ENCODE measurements at places on chromosomes 13 and 19.

DNA sequence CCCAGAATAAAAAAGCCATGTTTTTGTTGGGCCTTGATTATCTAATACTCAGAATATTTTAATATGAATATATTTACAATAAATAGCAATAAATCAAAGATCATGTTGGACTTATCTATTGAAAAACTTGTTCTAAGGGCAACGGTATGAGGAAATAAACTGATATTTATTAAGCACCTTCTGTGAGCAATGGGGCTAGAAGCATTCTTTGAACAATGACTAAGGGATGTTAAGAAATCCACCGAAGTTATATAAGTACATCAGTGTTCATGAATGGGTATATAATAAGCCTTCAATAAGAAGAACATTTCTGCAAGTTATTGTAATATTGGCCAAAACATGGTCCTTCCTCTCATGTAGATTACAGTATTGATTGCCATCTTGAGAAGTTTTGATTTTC, 221.8 kb downstream of the OXGR1 start:
- DNase-seq = no peak

- no peak for DNase-seq
These were observed 10.1 kb upstream of the SHISA2 start for GRCh38 chr13:26061947-26062346.

- DNase-seq = no peak
These were observed 30.8 kb upstream of the LRCH1 start for GRCh38 chr13:46521921-46522747.

DNA sequence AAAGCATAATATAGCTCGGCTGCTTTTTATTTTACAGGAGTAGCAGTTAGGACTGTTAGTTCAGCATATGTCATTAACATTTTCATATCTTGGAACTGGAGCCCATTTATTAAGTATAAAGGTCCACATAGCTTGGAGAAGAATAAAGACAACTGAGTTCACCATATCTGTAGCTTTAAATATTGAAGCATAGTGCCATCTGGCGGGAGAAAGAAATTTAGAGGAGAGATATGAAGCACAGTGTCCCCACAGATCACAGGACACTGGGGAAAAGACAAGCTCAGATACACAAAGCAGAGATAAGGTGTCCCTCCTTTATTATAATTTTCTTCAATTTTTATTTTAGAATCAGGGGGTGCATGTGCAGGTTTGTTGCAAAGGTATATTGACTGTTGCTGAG, 104.7 kb upstream of the FREM2 start:
- DNase-seq = peak; percentile 1

- DNase-seq = no peak
These were observed 172.9 kb downstream of the UGGT2 start for GRCh38 chr13:95880331-95880730.

GRCh38 chr19:10384580-10384979, 4.2 kb upstream of the TYK2 start:
- DNase-seq = no peak

DNA sequence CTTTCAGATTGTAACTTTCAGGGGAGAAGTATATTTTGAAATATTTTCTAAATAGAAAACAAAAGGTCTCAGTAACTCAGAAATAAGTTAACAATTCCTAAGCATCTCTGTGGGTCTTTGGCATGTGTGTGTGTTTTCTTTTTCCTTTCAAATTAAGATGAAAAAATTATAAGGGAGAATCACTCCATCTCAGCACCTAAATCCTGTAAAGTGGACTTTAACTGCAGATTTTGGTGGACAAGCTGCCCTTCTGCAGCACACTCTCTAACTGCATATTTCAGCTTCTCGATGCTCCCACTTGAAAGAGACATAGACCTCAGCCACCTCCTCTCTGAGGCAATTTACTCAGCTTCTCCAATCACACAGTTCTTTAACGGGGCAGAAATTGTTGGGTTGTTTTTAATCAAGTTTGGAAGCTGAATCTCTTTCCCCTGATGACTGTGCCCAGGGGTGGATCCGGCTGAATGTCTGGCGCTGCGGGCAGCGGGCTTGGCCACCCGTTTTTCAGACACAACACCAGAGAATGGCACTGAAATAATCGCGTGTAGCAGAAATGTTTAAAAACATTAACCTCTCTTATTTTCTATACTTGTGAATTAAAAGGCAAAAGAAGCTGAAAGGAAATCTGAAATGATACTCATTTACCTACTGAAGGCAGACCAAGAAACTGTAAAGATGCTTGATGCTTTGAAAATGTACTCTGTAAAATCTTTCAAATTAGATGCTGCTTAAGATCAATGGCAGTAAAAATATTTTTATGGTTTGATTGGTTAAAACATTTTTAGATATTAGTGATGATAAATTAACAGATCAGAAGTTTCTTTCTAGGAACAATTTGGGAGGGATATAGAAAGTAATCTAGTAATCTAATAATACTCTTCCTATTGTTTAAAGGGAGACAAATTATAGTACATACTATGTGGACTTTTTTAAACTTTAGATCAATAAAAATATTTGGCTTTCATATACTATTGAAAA, 12.4 kb downstream of the ZIC2 start:
- DNase-seq = no peak

GRCh38 chr19:5586300-5587070, 18.7 kb upstream of the TINCR start:
- no peak for DNase-seq

- no peak for DNase-seq
These were observed 99.3 kb downstream of the DHRS12 start for GRCh38 chr13:51704399-51705313.

- no peak for DNase-seq
These were observed 16.1 kb downstream of the LIG1 start for GRCh38 chr19:48154003-48154402.

GRCh38 chr13:74015137-74015536, 119.1 kb downstream of the KLF12 start:
- no peak for DNase-seq

DNA sequence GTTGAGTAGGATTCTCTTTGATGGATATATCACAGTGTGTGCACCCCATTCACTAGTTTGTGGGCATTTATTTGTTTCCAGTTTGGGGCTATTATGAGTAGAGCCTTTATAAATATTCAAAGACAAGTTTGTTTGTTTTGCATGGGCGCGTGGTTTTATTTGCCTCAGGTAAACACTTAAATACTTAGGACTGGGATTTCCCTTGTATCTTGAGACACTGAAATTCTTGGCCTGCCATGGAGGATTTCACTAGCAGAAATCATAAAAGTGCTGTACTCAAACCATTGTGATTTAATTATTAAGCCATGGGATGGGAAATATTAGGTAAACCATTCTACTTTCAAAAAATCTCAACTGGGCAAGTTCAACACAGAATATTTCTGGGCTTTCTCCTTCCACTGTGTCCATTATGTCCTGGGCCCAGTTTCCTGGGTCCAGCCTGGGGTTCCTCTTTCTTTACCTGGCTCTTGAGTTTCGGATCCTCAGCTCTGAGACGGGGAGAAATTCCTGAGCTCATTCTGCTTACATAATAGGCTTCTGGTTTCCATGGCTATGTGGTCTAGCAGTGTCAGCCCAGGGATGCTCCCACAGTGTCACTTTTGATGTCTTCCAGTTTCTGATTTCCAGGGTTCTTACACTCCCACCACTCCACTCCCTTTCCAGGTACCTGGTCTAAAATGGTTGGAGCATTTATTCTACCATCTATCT, 14.4 kb downstream of the MYO16 start:
- DNase-seq = no peak

- peak; percentile 57 for DNase-seq
These were observed 8.2 kb upstream of the MEIS3 start for GRCh38 chr19:47427241-47428176.

DNA sequence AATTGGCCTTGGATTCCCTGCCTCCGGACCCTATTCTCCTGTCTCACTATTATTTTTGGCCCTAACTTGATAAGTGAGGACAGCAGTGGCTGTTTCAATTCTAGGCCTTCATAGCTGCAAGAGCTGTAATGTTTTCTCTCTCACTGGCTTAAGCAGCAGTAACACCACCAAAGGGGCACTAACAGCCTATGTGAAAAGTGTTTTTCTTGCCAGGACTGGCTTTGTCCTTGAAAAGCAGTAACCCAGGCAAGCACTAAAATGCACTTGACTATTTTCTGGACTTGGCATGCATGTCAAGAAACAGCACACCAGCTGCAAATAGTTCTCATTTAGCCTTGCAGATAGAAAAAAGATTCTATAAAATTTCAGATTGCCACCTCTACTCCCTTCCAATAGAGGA, 9.3 kb upstream of the FBXL3 start:
- DNase-seq = no peak

- no peak for DNase-seq
These were observed 20.9 kb downstream of the FCHO1 start for GRCh38 chr19:17772172-17772571.

- DNase-seq = no peak
These were observed 280.6 kb downstream of the SHISA2 start for GRCh38 chr13:25771202-25771601.

- DNase-seq = no peak
These were observed 7.5 kb downstream of the F10 start for GRCh38 chr13:113129921-113130750.

- peak; percentile 30 for DNase-seq
These were observed 156.6 kb downstream of the TM9SF2 start for GRCh38 chr13:99657848-99658260.

GRCh38 chr19:52297601-52298364, 814 bp downstream of the ZNF480 start:
- no peak for DNase-seq

GRCh38 chr19:33039108-33039599, 25.5 kb downstream of the RHPN2 start:
- DNase-seq = no peak

- DNase-seq = no peak
These were observed 101.7 kb upstream of the SOX21 start for GRCh38 chr13:94813920-94814475.

GRCh38 chr19:2016041-2016807, 710 bp upstream of the BTBD2 start:
- DNase-seq = peak; percentile 41

GRCh38 chr19:15358918-15359317, 20.7 kb downstream of the AKAP8 start:
- DNase-seq = no peak

GRCh38 chr19:10501971-10502523, 1.1 kb downstream of the KEAP1 start:
- no peak for DNase-seq

GRCh38 chr13:102873653-102874052, 27.8 kb downstream of the ERCC5 start:
- DNase-seq = no peak

GRCh38 chr13:113861433-113862030, 2.3 kb downstream of the GAS6 start:
- no peak for DNase-seq

- DNase-seq = peak; percentile 44
These were observed 16.4 kb upstream of the KCNN1 start for GRCh38 chr19:17950310-17951156.

DNA sequence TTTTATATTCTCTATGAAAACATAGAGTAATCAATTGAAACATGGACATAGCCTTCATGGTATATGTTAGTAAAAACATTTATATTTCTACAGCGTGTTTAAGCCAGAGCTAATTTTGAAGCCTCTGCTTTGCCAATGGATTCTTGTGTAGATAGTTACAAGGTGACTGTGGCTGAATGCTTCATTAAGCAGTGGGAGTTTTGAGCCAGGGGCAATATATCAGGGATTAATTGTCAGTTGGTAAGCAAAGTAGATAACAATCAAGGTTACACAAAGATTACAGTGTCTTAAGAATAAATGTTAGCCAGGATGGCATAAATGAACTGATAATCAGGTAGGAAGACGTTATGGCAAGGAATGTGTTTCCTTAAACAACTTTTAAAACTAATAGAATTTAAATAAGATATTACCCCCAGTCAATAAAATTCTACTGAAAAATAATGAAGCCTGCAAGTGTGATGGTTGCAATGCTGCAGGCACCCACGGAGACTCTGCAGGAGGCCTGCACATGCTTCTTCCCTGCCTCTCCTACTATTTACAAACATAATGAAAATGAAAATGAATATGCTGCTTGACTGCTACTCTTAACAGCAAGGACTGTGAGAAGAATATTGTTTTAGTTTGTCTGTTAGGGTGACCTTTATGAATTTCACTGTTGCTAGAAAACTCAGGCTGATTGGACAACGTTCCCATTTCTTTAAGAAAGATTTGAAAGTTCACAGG, 588.5 kb downstream of the GPC5 start:
- DNase-seq = no peak

GRCh38 chr13:29108068-29108786, 288.1 kb downstream of the MTUS2 start:
- DNase-seq = no peak

DNA sequence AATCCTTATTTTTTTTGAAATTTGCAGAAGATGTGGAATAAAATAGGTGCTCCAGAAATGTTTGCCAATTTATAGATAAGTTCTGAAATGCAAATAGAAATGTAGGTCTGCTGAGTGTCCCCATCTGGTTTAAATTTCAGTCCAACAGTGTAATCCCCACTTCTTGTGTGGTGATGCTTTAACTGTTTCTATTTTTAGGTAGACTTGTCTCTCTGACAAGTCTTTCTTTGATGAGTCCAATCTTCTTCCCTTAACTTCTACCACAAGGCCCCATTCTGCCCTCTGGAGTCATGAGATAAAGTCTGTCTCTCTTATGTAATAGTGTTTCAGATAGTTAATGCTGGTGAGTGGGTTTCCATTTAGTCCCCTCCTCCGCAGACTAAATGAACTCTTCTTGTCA, 390.4 kb downstream of the RFC3 start:
- DNase-seq = no peak

GRCh38 chr19:33771384-33772101, 25.1 kb upstream of the KCTD15 start:
- peak; percentile 42 for DNase-seq

DNA sequence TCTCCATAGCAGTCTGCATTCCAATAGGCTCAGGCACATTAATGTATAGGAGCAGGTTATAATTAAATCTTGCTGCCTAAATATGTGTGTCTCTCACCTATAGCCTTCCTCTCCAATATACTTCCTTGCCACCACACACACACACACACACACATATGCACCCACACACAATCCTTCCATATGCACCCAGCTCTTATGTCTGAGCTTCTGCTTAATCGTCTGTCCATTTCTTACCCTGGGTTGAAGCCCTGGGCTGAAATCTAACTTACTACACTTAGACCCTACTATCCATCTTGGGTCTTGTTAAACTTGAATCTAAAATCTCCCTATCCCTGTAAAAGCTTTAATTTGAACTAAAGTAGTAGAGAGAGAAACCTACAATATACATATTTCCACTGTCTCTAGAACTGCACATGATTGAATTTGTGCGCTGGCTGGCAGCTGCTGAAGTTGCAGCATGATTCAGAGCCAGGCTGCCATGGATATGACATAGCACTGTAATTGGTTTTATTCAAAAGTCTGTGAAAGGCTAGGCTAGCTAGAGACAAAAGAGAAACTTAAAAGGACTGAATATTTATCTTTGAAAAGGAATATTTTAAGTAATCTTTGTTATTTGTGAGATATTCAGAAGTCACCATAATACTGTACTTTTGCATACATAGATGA, 25.7 kb upstream of the FREM2 start:
- no peak for DNase-seq

DNA sequence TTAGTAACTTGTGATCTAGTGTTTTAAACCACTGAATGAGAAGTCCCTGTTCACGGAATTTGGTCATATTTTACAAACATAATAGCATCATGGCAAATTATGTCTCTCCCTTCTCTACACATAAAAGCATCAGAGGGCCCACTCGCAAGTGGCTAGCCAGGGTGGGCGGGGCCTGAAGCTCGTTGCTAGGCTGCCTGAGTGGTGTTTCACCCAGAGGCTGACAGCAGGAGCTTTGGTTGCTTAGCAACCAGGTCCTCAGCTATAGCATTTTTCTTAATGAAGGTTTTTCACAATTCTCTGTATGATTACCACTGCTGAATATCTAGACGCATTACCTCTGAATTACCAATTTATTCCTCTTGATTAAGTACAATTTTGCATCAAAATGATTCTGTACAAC, 126.5 kb downstream of the NALCN start:
- peak; percentile 2 for DNase-seq

- no peak for DNase-seq
These were observed 43.5 kb upstream of the NPAS1 start for GRCh38 chr19:46975925-46976782.

Data from central memory CD4-positive, alpha-beta T cell (primary cell).